ENCODE measurements at places on chromosomes 3 and 15.

DNA sequence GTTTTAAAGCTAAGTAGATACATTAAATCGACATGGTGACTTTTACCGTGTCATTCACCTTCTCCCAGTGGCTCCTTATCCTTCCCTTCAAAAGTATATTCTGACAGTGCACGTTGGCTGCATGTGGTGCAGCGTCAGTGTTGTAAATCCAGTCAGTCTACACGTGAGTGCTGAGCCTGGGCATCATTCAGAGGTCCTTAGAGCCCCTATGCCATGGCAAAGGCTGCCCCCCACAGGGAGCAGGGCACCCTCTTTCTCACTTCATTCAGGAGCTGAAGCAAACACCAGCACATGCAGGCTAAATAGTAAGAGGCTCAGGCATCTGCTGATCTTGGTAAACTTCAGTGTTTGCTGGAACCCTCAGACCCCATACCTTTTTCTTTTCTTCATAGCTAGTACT, 43.3 kb downstream of the RASGRP1 start:
- DNase-seq, result no peak

DNA sequence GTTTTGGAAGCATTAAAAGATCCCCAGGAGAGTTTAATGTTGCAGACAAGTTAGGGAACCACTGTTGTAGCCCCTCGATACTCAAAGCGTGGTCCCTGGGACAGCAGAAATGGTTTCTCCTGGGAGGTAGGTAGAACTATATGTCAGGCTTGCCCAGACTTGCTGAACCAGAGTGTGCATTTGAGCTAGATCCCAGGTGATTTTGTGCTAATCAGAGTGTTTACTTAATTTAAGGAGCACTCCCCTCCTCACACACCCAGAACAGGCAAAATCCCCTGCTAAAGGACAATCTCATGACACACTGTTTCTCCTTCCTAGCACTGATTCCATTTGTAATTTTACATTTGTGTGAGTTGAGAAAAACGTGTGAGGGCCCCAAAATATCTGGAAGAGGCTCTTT, 24.3 kb downstream of the LMCD1 start:
- no peak for DNase-seq

- peak; percentile 31 for DNase-seq
Measured at GRCh38 chr15:60047701-60048100, 43.6 kb downstream of the FOXB1 start.

DNA sequence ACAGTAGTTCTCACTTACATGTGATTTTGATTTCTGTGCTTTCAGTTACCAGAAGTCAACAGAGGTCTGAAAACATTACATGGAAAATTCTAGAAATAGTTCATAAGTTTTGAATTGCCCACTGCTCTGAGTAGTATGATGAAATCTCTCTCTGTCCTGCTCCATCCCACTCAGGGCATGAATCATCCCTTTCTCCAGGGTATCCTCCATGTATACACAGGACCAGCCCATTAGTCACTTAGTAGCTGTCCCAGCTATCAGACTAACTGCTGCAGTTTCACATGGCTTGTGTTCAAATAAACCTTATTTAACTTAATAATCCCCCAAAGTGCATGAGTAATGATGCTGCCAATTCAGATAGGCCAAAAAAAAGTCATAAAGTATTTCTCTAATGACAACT, 38.6 kb downstream of the EPHA3 start:
- peak; percentile 81 for DNase-seq

GRCh38 chr15:73677146-73677607, 7.0 kb upstream of the CD276 start:
- DNase-seq, result peak; percentile 77

DNA sequence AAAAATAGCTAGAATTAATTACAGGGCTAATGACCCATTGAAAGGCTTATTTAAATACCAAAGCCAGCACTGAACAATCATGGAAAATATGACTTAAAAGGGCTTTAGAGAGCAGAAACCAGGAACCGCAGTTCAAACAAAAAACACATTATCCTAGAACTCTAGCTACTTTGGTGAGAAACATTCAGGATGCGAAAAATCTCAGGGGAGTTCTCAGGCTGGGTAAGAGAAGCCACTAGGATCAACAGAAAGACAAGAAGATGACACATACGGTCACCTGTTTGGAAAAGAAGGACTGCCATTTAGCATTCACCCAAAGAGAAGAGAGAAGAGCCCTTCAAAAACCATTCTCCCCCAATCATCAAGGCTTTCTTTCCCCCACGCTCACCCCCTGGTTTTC, 75.6 kb upstream of the ICE2 start:
- DNase-seq, result no peak

DNA sequence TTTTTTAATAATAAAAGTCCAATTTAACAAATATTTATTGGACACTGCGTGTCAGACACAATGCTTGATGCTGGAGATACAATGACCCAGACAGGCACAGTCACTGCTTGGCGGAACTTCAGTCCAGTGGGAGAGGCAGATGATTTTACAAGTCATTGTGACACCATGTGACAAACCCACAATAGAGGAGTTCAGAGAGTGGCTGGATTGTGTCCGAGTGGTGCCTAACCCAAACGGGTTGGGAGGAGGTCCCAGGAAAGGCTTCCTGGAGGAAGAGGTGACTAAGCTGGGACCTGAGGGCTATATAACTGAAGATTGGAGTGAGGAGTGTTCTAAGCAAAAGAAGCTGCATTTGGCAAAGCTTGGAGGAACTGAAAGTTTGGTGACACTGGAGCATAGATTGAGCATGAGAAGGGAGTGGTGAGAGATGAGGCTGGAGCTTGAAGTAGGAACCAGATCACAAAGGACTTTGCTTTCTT, 41.4 kb downstream of the CRTC3 start:
- no peak for DNase-seq

- DNase-seq, result peak; percentile 52
Measured at GRCh38 chr15:95556866-95557225, 773.7 kb upstream of the NR2F2 start.

GRCh38 chr15:101175401-101175800, 76.4 kb downstream of the CHSY1 start:
- DNase-seq, result no peak

DNA sequence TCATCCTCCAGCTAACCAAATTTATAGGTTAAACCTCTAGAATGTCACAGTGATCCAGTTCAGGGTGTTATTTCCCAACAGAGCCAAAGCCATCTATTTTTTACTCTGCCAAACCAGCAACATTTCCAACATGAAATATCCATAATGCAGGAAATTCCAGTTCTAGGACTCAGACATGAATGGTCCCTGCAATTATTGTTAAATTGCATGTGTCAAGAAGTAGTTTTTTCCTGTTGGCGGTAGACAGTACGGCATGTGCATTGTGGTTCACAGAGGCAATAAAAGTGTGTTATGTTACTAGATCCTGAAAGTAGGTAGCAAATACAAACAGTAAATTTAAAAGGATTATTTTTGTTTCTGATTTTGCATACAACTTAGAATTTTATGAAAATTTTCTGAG, 215.7 kb upstream of the THBS1 start:
- peak; percentile 74 for DNase-seq

DNA sequence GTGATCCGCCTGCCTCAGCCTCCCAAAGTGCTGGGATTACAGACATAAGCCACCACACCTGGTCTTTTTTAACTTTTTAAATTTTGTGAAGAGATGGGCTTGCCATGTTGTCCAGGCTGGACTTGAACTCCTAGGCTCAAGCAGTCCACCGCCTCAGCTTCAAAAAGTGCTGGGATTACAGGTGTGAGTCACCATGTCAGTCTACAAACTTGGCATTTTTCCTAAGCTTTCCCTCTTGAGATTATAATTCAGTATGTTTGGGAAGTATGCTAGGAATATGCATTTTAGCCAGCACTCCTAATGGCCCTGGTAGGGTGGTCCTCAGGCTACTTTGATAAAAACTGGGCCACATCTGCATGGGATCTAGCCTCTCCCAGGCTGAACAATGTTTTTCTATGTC, 4.4 kb downstream of the WDR73 start:
- DNase-seq, result peak; percentile 35

DNA sequence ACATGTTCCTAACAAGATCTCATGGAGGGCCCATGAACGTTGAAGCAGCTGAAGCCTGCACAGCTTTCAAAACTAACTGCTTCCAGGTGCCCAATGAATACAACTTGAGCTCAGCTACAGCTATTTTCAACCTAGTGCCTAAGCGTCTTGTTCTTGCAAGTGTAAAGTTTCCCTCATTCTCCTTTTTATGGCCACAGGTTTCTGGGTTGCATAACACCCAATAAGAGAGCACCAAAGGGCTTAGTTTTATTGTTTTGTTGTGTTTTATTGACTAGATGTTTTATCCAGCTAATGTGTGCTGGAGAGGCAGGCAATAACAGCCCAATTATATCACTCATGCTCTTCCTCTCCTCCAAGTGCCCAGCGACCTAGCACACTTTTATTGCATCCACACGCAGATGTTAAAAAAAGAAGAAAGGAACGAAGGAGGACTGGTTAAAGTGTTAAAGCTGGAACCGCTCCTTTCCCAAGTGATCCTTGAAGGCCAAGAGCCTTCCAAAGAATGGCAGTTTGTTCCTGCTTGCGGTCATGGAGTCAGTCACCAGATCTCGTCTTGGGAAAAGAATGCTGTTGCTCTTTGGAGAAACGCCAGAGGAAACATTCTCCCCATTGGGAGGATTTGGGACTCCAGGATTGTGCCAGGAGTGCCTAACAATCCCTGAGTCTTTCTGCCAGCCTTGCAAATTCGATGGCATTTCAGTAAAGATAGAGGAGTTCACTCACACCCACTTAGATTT, 156.9 kb downstream of the MEX3B start:
- DNase-seq, result peak; percentile 46

- DNase-seq, result peak; percentile 70
Measured at GRCh38 chr3:32340039-32340438, 51.6 kb upstream of the CMTM7 start.

GRCh38 chr15:43095243-43095642, 10.6 kb downstream of the UBR1 start:
- DNase-seq, result peak; percentile 52
